ENCODE measurements at places on chromosomes 6 and 20. TPM values are rescaled to one million over a fixed set of nuclear protein-coding genes. Genes with fewer than 3 reads are reported as not detected.

DNA sequence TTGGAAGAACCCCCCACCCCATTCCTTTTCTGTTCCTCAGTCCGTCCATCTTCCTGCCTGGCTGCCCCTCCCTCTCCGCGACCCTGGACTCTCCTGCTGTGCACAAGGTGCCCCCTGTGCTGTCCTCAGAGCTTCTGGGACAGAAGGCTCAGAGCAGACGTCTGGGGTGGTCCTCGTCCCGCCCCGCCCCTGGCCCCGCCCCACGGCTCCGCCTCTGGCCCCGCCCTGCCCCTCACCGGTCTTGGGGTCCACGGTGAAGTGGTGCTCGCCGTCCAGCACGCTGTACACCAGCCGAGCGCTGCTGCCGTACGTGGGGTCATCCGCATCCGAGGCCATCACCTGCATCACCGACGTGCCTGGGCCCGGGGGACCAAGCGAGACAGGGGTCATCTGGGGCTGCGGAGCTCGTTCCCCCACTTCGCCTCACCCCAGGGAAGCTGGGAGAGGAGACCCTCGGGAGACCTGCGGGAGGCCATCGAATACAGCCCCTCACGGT is 81.0 kb downstream of the CDH22 start:
- no peak overlapping the region for H3K27ac ChIP-seq
- H3K4me3 ChIP-seq = no peak overlapping the region
- no peaks in the 10 kb centered on the region for H3K27me3 ChIP-seq
- DNase-seq = no peak
- no peaks in the 10 kb centered on the region for H3K36me3 ChIP-seq

- H3K36me3 ChIP-seq = no peaks in the 10 kb centered on the region
- no peaks in the 10 kb centered on the region for H3K27me3 ChIP-seq
- H3K27ac ChIP-seq = peak overlapping the region; percentile 96
Observed at GRCh38 chr6:11770546-11771466, 7.8 kb downstream of the ADTRP start.

DNA sequence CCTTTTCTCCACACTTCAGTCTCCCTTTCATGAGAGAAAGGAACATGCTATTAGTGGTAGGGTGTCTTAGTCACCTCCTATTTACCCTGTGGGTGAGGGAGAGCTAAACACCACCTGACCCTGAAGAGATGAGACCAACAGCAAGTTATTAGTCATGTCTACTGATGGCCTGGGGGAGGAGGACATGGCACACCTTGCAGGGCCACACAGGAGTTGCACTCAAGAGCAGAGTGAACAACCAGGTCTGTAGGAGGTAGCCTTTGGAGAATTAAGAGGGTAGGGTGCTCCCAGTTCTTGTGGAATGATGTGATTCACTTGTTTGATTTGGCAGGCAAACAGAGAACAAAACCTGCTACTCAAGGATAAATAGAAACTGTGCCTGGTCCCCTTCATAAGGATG is 82.7 kb upstream of the FABP7 start:
- no peak overlapping the region for H3K4me3 ChIP-seq
- H3K36me3 ChIP-seq = no peaks in the 10 kb centered on the region
- no peaks in the 10 kb centered on the region for H3K4me1 ChIP-seq

ACOT8 gene
- 20.5 TPM for total RNA-seq

DNA sequence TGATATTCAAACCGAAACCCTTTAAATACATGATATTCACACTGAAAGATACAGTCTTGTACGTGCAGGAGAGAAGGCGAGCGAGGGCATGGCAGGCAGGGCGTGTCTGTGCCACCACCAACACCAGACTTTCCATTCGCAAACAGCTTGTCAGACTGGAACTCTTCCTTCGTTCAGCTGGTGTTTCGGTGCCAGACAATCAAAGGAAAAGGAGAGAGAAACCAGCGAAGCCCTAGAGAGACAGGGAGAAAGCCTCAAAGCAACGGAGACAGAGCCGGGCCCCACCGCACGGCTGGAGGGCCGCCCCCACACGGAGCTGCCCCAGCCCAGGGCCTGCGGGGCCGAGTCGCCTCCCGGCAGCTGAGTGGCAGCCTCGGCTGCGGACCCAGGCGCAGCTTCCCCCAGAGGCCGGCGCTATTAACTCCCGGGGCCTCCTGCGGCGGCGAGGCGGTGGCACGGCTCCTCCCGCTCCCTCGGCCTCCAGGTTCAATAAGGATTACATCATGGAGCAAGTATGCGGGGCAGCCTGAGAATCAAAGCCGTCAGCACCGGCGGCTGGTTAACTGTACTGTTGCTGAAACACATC is 32.1 kb upstream of the NR2E1 start:
- H3K27ac ChIP-seq = peak overlapping the region; percentile 46
- no peak for DNase-seq
- no peaks in the 10 kb centered on the region for H3K27me3 ChIP-seq
- no peaks in the 10 kb centered on the region for H3K4me1 ChIP-seq
- peak overlapping the region; percentile 71 for H3K4me3 ChIP-seq

PRKN gene
- total RNA-seq = 10.4 TPM

DNA sequence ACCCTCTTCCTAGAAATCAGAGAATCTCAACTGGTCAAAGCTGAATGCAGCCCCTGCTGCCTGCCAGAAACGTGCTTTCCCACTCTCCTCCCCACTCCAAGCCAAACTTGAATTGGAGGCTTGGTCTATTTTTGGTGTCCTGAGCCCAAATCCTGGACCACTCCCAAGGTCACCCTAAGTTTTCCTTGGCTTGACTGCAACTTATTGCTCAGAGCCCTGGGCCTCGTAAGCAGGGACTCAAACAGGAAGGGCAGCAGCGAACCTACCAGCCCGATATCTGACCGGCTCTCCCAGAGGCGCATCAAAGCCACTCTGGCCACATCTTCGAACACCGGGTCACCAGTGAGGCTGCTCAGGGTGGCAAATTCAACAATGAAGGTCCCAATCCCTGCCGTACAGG is 12.7 kb downstream of the EDEM2 start:
- peak; percentile 21 for DNase-seq
- H3K36me3 ChIP-seq = peaks cover 24% of the 10 kb centered on the region
- H3K27me3 ChIP-seq = no peaks in the 10 kb centered on the region
- H3K4me3 ChIP-seq = peak overlapping the region; percentile 39
- peak overlapping the region; percentile 80 for H3K27ac ChIP-seq
- peaks cover 14% of the 10 kb centered on the region for H3K4me1 ChIP-seq

FRK gene
- total RNA-seq = 16.0 TPM

Data from thoracic aorta (tissue), 2 donors.